Right hindlimb (tissue), 1 donor: ENCODE measurements at places on chromosomes 2 and 18.
A peak's percentile ranks its signal among the peaks of the same experiment; 100 is the strongest.

DNA sequence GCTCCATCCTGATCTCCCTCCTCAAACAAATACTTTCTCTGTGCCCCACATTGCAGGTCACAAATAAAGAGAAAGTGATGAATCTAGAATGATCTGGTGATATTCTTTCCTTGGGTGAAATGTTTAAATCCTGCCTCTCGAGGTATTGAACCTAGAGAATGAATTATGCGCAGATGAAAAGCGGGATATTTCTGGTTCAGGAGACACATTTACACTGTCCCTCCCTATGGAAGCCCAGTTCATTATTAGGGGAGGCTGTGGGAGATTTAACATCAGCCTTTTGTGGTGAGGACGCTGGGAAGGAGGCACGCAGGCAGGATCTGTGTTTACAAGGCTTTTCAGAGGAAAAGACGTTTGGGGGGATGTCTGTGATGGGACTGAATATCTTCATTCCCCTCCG, 20.6 kb downstream of the MAPRE2 start:
- no peak for DNase-seq

- DNase-seq = peak; percentile 88
Observed at GRCh38 chr2:176491172-176491904, 222.1 kb downstream of the MTX2 start.

- no peak for DNase-seq
Observed at GRCh38 chr2:102229141-102229769, 42.4 kb downstream of the IL1RL2 start.

DNA sequence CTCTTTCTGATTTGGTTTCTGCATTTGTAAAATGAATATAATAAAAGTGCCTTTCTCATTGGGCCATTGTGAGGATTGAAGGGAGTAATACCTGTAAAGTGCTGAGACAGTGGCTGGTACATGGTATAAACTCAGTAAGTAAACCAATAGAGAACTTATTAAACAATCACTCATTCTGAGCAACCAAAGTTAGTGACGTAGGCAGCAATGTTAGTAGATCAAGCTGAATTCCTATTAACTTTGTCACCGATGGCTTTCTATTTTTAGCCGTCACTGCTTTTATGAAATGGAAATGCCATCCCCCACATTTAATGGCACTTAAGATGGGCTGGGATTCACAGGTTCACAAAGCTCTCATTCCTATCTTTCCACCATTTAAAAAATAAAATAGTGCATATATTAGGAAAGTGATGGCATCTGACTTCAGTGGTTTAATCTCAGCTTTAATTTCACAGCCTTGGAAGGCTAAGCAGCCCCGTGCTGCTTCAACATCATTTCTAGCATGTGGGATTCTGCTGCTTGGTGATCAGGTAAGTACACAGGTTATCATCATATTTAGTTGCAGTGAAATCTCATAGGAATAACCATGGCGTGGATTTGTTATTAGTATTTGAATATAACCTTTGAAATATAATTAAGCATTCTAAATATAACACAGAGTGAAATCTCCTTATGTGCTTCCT, 17.6 kb upstream of the PPP4R1 start:
- no peak for DNase-seq

- DNase-seq = no peak
Observed at GRCh38 chr2:108621687-108622681, 87.7 kb downstream of the LIMS1 start.

DNA sequence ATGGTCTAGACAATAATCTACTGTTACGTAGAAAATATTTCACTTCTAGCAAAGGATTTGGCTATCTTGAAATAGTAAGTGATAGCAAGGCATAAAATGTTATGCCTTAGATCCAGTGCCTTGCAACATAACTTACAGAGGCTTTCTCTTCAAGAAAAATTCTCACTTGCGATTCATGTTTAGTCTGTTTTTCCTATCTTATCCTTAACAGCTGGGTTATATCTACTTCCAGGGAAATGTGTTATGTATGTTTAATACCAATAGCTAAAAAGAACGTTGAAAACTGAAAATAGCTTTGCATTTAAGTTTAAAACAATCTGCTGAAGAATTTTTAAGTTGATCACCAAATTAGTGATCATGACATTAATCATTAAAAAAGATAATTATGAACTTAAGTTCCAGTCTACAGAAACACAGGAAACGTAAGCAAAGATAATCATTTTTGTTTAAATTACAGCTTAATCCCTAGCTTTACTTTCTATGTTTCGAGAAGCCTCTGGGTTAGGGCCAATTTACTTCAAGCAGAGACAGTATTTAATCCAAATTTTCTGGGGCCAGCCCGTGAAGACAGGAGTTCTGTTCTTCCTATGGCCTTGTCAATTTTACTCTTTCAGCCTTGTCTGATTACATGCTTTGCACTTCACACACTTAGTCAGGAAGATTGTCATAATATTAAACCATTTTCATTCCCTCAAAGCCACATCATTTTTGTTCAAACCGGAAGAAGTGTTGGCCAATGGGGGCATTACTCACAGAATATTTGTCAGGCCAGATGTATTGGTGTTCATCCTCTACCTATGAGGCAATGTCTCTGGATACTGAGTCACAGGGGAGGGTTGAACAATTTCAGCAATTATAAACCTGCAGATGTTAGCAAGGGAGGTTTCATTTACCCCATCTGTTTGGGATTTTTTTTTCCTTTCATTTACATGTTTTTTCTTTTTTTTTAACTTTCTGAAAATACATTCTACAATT, 1132.9 kb upstream of the ZEB2 start:
- DNase-seq = no peak

DNA sequence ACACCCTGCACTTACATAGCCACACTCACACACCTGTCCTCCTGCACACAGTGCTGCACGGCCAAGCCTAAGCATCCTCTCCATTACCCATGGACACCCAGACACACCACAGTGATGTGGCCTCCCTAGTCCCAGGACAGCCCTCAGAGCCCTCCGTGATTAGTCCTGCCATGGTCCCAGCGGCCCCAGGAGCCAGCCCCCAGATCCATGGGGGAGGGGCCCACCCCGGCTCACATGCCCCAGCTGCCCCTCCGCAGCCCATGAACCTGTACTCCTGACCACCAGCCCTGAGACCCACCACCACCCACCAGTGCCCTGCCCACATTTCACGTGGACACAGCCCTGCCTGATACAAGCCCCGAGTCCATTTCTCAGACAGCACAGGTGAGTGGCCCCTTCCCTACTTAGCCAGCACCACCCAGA, 8.1 kb upstream of the DUSP2 start:
- DNase-seq = no peak

DNA sequence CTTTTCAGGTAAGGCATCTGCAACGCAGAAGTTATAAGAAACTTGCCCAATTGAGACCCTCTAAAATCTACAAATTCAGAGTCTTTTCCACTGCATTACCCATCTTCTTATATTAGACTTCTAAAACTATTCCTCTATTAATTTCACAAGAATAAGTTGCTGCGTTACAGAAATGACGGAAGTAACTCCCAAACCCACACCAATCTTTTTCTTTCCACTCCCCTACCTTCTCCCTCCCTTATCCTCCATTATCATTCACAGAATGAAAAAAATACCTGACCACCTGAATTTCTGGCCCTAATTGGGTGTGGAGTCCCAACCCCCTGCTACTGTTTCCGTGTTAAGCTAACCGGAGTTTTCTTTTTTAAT, 689 bp downstream of the RPRD1A start:
- no peak for DNase-seq

- DNase-seq = no peak
Observed at GRCh38 chr2:154408786-154409185, 289.7 kb upstream of the KCNJ3 start.

DNA sequence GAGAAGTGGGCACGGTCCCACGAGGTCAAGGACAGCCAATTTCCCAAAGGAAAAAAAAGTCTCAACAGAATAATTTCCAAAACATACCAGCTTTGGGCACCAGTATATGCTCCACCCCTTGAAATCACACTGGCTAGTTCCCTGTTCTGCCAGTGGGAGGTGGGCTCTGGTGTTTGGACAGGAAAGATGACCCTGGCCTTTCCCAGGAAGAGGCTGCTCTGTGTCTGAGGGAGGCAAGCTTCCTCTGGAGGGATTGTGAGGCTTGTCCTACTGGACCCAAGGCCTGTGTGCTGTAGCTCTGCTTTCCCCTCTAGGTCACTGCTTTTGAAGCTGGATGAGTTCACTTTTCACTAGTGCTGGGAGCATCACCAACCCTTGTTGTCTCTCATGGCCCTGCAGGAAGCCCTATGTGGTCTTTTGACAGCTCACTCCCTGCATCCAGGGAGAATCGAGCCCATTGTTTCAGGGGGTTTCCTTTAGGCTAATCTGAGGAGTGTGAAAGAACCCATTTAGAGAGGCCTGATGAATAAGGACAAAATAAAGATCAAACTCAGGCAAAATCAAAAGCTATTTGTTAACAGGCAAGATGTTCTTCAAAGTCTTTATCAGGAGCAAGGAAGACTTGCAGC, 36.3 kb downstream of the CXCR4 start:
- DNase-seq = no peak

GRCh38 chr2:188430705-188431104, 139.0 kb downstream of the GULP1 start:
- no peak for DNase-seq

DNA sequence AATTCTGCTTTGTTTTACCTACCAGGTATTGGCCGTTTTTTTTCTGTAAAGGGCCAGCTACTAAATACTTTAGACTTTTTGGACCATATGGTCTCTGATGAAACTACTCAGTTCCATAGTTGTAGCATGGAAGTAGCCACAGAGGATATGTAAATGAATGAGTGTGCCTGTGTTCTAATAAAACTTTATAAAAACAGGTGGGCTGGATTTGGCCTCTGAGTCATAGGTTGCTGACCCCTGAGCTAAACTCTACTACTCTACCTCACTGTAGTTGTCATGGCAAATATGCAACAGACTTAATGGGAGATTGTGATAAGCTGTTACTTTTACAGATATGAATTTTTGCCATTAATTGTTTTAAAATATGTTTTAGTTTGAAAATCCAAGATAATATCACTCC, 19.7 kb downstream of the CLIP4 start:
- no peak for DNase-seq

DNA sequence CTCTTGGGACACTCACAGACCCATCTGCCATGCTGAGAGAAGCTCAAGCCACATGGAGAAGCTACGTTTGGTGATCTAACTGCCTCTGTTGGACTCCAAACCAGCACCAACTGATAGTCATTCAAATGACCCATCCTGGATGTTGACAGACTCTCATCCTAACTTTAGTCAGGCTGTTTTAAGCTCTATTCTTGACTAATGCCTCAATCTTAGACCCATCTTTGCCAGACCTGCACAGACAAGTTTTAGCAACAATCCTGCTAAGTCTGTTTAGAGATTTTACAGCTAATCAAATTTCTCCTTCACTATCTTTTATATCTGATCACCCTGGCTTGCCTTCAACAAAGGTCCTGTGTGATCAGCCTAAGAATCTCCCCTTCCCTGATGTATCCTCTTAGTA, 245.1 kb downstream of the SCG2 start:
- no peak for DNase-seq

GRCh38 chr2:121810959-121811853, 55.8 kb downstream of the TSN start:
- peak; percentile 83 for DNase-seq

DNA sequence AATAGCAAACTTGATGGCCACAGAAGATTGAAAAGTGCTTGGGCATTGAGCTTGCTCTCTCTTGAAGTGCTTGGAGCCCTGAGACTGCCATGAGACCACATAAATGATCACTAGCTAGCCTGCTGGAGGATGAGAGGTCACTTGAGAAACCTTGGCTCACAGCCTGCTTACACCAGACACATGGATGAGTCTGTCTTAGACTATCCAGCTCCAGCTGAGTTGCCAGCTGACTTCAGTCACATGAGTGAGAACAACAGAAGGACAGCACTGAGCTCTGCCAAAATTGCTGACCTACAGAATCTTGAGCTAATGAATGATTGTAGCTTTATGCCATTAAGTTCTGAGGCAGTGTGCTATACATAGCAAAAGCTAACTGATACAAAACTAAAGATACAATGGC, 18.1 kb downstream of the NABP1 start:
- DNase-seq = peak; percentile 57

- no peak for DNase-seq
Observed at GRCh38 chr2:218985021-218985324, at the start of gene FEV. FEV (minus strand) TSS chr2:218985184; CDS start chr2:218985075, 109 bp downstream.

- no peak for DNase-seq
Observed at GRCh38 chr2:150621526-150622213, 134.2 kb upstream of the RND3 start.

DNA sequence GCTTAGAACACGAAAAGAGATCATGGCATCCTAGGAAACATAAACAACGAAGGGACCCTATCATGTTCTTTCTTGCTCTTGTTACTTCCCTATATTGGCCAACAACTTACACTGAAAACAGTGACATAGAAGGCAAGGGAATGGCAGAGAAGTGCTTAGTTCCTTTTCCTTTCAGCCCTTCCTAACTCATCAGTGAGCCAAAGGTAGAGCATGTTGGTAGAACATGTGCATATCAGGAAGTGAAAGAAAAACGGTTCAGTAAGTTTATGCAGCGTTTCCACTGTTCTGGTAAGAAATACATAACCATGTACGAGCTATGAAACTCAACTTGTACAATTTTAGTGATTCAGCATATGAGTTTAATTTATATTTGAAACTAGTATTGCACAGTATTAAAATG, 21.7 kb downstream of the AKAIN1 start:
- no peak for DNase-seq

GRCh38 chr2:203669820-203670219, 36.6 kb upstream of the CD28 start:
- no peak for DNase-seq

GRCh38 chr2:117553448-117553847, 261.0 kb upstream of the DDX18 start:
- DNase-seq = no peak

GRCh38 chr2:238167761-238168160, 9.0 kb downstream of the ERFE start:
- DNase-seq = no peak

GRCh38 chr2:3405876-3406275, 26.4 kb downstream of the TRAPPC12 start:
- no peak for DNase-seq

- no peak for DNase-seq
Observed at GRCh38 chr2:19525313-19525712, 166.9 kb upstream of the OSR1 start.

DNA sequence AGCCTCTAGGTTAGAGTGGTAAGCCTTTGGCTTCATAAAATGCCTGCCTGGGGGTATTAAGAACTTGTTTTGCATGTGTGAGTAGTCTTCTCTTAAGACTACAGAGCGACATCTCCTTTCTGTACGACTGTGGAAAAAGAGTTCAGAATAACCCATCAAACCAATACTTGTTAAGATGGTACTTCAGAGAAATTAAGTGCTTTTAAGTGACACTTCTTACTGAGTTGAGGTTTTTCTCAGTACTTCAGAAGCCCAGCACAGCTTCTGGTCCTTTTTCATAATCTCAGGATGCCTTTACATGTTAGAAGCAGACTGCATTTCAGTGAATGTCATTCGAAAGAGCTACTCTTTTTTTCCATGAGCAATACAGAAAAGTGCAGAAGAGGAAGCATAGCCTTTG, 10.8 kb downstream of the XRCC5 start:
- DNase-seq = no peak

- no peak for DNase-seq
Observed at GRCh38 chr2:53727921-53728320, 39.7 kb upstream of the CHAC2 start.

- no peak for DNase-seq
Observed at GRCh38 chr2:222760301-222760897, 88.9 kb downstream of the MOGAT1 start.
